ENCODE measurements at places on chromosomes 3 and 15.

DNA sequence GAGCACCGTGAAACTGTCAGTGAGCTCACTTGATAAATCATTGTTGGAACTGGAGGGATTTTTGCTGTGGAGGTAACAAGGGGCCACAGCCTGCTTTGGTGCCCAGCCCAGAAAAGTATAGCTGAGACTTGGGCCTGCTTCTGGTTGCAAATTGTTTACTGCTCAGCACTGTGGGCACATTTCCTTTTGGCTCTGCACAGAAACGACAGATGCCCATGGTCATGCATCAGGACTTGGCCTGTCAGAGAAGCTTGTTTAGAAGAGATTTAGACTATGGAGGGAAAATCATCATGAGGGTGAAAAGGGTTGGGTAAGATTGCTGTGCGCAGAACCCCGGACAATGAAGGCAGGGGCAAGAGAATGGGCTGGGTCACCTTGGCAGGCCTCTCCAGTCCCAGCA lies 286.1 kb upstream of the CTNNB1 start:
- no peaks in the 10 kb centered on the region for H3K4me1 ChIP-seq
- H3K36me3 ChIP-seq: no peaks in the 10 kb centered on the region

DNA sequence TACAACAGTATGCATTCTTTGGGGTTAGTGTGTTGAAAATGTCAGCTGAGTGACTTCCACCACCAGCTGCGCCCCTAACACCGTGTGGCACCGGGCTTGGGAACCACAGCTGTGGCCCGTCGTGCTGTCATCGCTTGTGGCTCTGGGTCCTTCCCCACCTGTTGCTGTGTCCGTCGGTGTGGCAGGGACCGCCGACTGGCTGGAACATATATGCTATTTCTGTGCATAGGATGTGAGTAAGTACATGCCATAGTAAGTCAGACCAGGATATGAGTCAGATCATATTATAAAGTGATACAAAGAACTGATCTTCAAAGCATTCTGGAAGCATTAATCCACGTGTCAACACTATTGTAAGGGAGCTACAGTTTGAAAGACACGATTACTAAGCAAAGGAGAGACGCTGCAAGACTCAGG lies 31.9 kb downstream of the EHD4 start:
- H3K36me3 ChIP-seq: peaks cover 56% of the 10 kb centered on the region
- DNase-seq: no peak
- H3K27ac ChIP-seq: peak overlapping the region; percentile 95
- peaks cover 44% of the 10 kb centered on the region for H3K4me1 ChIP-seq
- no peak overlapping the region for H3K4me3 ChIP-seq

- DNase-seq: no peak
- no peaks in the 10 kb centered on the region for H3K27me3 ChIP-seq
- H3K27ac ChIP-seq: no peak overlapping the region
- H3K4me3 ChIP-seq: no peak overlapping the region
- no peaks in the 10 kb centered on the region for H3K4me1 ChIP-seq
Observed at GRCh38 chr3:4271834-4272233, 31.3 kb upstream of the SETMAR start.

GRCh38 chr3:113495035-113495434 lies 19.9 kb downstream of the SPICE1 start:
- no peaks in the 10 kb centered on the region for H3K27me3 ChIP-seq
- DNase-seq: no peak
- H3K4me1 ChIP-seq: peaks cover 9% of the 10 kb centered on the region

DNA sequence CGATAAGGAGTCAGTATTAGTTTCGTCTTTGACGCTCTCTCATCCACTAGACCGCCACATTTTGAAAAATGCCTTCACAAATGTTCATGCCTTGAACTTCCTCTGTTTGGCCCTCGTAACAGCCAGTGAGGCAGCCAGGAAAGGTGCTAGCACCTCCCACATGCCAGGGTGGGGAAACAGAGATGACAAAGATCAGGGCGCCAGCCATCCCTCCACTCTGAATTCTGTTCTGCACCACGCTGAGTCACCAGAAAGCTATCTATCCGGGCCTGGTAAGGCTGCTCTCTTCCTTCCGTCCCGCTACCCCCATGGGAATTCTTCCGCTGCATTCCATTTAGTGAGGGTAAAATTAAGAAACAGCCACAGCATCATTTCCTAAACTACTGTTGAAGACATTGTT lies 31.3 kb upstream of the BCL2L10 start:
- peaks cover 16% of the 10 kb centered on the region for H3K4me1 ChIP-seq
- DNase-seq: peak; percentile 92
- H3K36me3 ChIP-seq: peaks cover 46% of the 10 kb centered on the region
- H3K27me3 ChIP-seq: no peaks in the 10 kb centered on the region
- no peak overlapping the region for H3K4me3 ChIP-seq
- H3K27ac ChIP-seq: peak overlapping the region; percentile 71

DNA sequence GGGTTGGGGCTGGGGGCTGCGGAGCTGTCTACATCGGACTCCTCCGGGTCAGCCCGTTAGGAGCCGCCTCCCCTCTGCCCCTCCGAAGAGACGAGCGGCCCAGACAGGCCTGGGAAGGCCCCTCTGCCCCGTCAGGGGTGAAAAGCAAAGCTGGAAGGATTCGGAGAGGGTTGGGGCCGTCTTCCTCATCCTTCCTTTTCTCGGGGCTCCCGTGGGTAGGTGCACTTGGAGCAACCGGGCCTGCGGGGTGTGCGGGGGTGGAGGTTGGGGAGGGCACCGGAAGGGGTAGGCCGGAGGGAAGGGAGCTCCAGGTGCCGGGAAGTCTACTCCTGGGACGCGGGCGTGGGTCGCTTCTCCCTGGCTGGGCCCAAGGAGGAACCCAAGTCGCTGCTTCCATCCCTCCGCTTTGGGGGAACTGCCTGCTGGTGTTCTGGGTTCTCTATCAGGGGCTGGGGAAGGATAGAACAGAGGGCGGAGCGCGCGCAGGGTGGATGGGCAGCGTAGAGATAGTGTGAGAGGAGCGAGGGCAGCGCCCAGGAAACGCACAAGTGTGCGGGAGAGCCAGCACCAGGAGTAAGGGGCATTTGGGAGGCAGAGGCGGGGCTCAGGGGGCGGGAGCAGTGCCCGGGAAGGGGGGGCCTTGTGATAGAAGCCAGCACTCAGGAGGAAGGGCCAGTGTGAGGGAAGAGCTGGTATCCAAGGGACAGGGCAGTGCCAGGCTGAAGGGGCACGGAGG lies 590 bp downstream of the POLR2H start:
- H3K27ac ChIP-seq: peak overlapping the region; percentile 94
- no peaks in the 10 kb centered on the region for H3K27me3 ChIP-seq
- DNase-seq: peak; percentile 82
- H3K36me3 ChIP-seq: peaks cover 28% of the 10 kb centered on the region
- H3K4me1 ChIP-seq: peaks cover 8% of the 10 kb centered on the region

- no peak overlapping the region for H3K4me3 ChIP-seq
- peaks cover 30% of the 10 kb centered on the region for H3K4me1 ChIP-seq
- H3K27me3 ChIP-seq: no peaks in the 10 kb centered on the region
- peak overlapping the region; percentile 85 for H3K27ac ChIP-seq
- no peaks in the 10 kb centered on the region for H3K36me3 ChIP-seq
- peak; percentile 83 for DNase-seq
Observed at GRCh38 chr3:42061713-42062380, 29.3 kb upstream of the TRAK1 start.

DNA sequence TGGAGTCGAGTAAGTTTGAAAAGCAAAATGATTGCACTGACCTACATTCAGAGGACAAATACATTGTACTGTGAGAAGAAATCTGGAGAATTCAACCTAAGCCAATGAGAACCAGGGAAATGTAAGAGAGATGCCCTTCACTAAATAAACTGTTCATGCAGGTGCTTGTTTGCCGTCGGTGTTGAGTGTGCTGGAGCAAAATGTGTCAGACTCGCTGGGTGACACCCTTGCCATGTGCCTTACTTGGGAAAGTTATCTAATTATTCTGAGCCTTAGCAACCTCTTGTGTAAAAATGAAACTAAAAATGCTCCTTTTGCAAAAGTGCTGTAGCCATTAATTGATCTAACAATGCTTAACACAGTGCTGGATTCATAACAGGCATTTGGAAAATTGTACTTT lies 140.4 kb downstream of the GABRB3 start:
- no peaks in the 10 kb centered on the region for H3K4me1 ChIP-seq
- no peak for DNase-seq
- H3K36me3 ChIP-seq: no peaks in the 10 kb centered on the region

DNA sequence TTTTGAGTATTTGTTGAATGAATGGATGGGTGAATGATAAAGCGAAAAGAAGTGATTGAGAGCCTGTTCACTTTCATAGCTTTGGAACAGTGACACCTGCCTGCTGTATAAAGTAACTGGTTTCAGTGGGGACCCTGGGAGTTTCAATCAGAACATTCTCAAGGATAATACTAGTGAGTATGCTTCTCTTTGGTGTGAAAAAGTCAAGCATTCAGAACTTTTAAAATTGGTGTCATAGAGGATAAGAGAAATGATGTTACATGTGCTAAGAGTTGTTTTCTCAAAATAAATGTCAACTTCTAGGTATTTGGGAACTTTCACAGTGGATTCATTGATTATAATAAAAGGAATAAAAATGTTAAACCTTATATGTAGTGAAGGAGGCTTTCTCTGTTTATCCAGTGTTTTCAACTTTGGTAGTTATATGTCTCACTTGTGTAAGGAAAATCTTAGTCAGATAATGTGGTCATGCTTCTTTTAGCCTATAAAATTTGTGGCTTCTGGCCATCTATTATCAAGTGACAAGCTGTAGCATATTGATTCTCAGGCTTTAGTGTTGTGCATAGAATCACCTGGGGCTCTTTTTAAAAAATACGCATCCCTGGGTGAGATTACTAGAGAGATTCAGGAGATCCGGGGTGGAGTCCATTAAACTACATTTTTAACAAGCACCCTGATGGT lies 11.9 kb downstream of the LRCH3 start:
- H3K27me3 ChIP-seq: no peaks in the 10 kb centered on the region
- no peak overlapping the region for H3K27ac ChIP-seq
- DNase-seq: no peak
- no peaks in the 10 kb centered on the region for H3K4me1 ChIP-seq
- no peak overlapping the region for H3K4me3 ChIP-seq
- no peaks in the 10 kb centered on the region for H3K36me3 ChIP-seq

DNA sequence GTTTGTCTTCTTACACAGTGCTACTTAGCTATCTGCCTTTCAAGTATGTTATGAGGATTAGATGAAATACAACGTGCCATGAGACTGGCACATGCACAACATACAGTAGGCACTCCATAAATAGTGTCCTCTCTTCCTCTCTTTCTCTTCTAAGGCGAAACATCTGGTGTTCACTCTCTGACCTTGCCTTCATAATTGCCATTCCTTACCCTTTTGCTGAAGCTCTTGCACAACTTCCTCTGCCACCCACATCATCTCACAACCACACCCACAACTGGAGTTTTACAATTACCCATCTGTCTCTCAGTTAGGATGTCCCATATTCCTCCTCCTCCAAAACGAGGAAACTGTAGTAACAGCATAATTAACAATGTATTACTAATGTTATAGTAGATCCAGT lies 26.4 kb upstream of the ACP3 start:
- H3K27ac ChIP-seq: no peak overlapping the region
- no peaks in the 10 kb centered on the region for H3K27me3 ChIP-seq
- DNase-seq: no peak
- no peak overlapping the region for H3K4me3 ChIP-seq
- peaks cover 5% of the 10 kb centered on the region for H3K4me1 ChIP-seq

DNA sequence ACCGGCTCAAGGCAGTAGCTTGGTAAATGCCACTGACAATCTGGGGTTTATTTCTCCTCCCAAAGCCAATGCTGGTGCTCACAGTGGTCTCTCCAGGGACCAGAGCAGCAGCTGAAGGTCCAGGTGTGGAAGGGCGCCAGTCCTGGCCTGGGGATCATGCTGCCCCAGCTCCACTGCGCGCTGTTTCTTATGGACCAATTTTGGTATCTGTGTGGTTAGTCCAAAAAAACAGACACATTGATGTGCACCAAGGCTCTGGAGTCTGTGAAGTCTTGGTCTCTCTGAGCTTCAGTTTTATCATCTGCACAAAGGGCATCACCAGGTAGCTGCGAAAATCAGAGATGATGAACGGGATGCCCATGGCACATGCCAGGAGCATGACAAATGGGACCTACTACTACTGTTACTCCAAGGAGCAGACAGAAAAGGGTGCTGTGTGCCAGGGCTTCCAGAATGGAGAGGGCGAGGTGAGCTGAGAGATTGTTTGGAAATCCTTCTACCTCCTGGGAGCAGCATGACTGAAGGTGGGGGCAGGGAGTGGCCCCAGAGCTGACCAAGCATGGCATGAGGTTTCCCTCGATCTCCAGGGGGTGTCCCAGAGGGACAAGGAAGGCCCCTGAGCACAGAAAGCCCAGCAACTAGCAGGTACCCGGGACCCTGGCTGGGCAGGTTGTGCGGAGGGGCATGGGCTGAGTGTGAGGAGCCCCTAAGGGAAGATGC lies 134.3 kb upstream of the PRR20G start:
- H3K27me3 ChIP-seq: peaks cover 8% of the 10 kb centered on the region
- no peak for DNase-seq
- H3K4me1 ChIP-seq: no peaks in the 10 kb centered on the region
- no peak overlapping the region for H3K4me3 ChIP-seq

DNA sequence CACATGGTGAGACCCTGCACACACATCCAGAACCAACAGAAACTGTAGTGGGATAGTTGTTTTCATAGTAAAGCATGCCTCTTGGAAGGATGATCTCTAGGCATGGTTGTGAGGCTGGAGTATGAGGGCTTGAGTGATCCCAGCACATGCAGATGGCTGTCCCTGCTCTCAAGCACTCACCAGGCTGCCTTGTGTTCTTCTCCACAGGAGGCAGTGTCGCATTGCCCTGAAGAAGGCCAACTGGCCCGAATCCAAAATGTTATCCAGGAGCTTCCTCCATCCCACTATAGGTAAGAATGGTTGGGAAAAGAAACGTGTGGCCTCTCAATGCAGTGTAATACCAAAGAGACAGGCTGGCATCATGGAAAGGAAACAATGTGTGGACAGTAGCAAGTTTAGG lies 82.7 kb downstream of the TMEM39A start:
- no peak overlapping the region for H3K4me3 ChIP-seq
- H3K36me3 ChIP-seq: no peaks in the 10 kb centered on the region
- no peak overlapping the region for H3K27ac ChIP-seq
- H3K4me1 ChIP-seq: no peaks in the 10 kb centered on the region

GRCh38 chr3:147939839-147940238 lies 530.7 kb downstream of the ZIC1 start:
- peaks cover 3% of the 10 kb centered on the region for H3K27me3 ChIP-seq
- no peak overlapping the region for H3K4me3 ChIP-seq
- H3K4me1 ChIP-seq: peaks cover 14% of the 10 kb centered on the region

GRCh38 chr15:74320352-74321247 lies 46.8 kb downstream of the CYP11A1 start:
- no peaks in the 10 kb centered on the region for H3K27me3 ChIP-seq
- H3K4me3 ChIP-seq: no peak overlapping the region
- H3K36me3 ChIP-seq: no peaks in the 10 kb centered on the region

- H3K36me3 ChIP-seq: no peaks in the 10 kb centered on the region
- no peak for DNase-seq
- H3K27me3 ChIP-seq: no peaks in the 10 kb centered on the region
- H3K4me1 ChIP-seq: no peaks in the 10 kb centered on the region
- H3K4me3 ChIP-seq: no peak overlapping the region
Observed at GRCh38 chr15:99275525-99276128, 24.3 kb downstream of the LRRC28 start.

- peak; percentile 68 for DNase-seq
- no peak overlapping the region for H3K4me3 ChIP-seq
- H3K4me1 ChIP-seq: peaks cover 16% of the 10 kb centered on the region
- H3K27me3 ChIP-seq: no peaks in the 10 kb centered on the region
Observed at GRCh38 chr3:193982258-193982659, 153.7 kb upstream of the HES1 start.
